ENCODE measurements at places on chromosomes 7 and 10.

GRCh38 chr10:70613941-70614340 is 11.4 kb upstream of the PRF1 start:
- DNase-seq: no peak

- DNase-seq: no peak
Observed at GRCh38 chr10:79258894-79259293, 88.4 kb upstream of the PPIF start.

DNA sequence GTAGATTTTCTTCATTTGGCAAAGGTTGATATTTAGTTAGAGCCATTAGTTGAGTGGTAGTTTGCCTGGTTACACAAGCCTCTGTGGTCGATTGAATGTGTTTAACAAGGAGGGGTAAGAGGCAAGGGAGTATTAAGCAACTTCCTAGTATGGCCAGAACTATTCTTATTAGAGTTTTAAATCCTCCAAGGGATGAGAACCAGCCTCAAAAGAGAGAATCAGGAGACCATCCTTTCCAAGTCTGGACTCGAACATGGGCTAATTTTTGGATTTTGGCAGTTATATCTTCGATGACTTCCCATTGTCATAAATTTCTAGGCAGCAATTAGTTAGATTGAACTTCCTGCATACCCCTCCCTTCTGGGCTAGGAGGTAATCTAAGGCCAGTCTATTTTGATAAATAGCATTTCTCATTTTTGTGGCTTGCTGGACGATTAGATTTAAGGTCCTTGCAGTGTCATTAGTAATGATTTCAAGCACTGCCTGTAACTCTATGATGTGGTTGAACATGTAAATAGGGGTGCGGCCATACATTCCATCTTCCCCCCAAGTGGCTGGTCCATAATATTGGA is 219.5 kb upstream of the KCND2 start:
- DNase-seq: no peak

GRCh38 chr10:45420453-45421192 is 46.6 kb downstream of the ALOX5 start:
- peak; percentile 95 for DNase-seq

GRCh38 chr10:11602919-11603523 is 8.4 kb downstream of the USP6NL start:
- peak; percentile 97 for DNase-seq

Data from DMS53 (cell line).